Right cardiac atrium (tissue), 5 donors: ENCODE measurements at places on chromosomes 4 and X. TPM values are rescaled to one million over a fixed set of nuclear protein-coding genes. Genes with fewer than 3 reads are reported as not detected.

Gene DCAF4L1
- total RNA-seq: 0.17 TPM

Gene RS1
- total RNA-seq: not detected

Gene APBB2
- 42.2 TPM for total RNA-seq

Gene TMEM271
- total RNA-seq: not detected

Gene SSX2B
- total RNA-seq: not detected

Gene NXF2
- not detected for total RNA-seq

Gene MAGEC2
- total RNA-seq: not detected

Gene APOO
- 65.7 TPM for total RNA-seq

Gene SLITRK4
- 1.0 TPM for total RNA-seq

Gene RAB40A
- 0.49 TPM for total RNA-seq
